ENCODE measurements at places on chromosomes 5 and 9.

DNA sequence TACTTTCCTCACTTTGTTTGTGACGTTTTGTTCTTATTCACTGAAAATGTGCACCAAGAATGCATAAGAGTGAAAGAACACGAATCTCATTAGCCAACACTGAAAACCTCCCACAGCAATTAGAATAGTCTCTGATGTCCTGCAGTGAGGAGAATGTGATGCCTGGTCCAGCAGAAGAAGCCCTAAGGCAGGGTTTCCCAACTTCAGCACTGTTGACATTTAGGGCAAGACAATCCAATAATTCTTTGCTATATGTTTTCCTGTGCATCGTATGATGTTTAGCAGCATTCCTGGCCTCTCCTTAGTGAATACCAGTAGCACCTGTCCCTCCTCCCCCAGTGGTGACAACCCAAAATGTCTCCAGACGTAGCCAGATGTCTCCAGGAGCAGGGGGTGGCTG is 14.8 kb downstream of the MVB12B start:
- no peak for DNase-seq

DNA sequence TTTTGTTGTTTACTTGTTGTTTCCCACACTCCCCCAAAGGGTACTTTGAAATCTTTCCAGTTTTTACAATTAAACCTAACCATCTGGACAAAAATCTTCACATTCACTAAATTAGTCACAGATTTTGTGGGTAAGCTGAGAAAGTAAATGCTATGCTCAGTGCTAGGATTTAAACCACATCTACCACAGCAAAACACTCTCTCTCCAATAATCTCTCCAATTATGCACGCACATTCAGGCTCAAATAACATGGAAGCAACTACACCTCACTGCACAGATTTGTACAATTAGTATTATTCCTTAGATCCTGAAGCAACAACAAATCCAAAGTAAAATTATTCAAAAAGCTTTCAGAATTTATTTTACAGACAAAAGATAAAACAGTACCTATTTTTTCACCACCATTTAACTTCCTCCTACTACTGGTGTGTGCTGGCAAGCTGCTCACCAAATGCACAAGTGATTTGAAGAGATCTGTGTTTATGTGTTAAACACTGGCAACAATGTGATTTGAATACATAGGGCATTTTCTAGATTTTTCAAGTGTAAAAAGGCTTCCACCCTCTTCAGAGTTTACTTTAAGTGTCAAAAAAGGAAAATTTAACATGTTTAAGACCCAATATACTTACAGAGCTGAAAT is 16.6 kb downstream of the ZNF608 start:
- no peak for DNase-seq

GRCh38 chr5:161975350-161975749 is 92.2 kb upstream of the GABRG2 start:
- DNase-seq = no peak

DNA sequence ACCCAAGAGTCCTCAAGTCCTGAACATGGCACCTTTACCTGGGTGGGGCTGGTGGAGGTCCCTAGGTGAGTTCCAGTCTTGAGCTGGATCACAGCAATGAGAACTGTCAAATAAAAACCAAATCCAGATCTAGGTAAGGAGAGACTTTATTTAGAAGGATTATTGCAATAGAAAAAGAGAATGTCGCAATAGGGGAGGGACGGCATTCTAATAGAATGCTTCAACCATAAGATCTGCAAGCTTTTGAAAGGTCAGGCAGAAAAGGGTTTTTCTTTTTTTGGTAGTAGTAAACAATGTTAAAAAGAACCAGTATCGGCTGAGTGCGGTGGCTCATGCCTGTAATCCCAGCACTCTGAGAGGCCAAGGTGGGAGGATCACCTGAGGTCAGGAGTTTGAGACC is 5.2 kb upstream of the GCNT1 start:
- no peak for DNase-seq
